ENCODE measurements at places on chromosomes 16 and 17.

GRCh38 chr16:8869212-8869987 is 594 bp upstream of the CARHSP1 start:
- DNase-seq = no peak

DNA sequence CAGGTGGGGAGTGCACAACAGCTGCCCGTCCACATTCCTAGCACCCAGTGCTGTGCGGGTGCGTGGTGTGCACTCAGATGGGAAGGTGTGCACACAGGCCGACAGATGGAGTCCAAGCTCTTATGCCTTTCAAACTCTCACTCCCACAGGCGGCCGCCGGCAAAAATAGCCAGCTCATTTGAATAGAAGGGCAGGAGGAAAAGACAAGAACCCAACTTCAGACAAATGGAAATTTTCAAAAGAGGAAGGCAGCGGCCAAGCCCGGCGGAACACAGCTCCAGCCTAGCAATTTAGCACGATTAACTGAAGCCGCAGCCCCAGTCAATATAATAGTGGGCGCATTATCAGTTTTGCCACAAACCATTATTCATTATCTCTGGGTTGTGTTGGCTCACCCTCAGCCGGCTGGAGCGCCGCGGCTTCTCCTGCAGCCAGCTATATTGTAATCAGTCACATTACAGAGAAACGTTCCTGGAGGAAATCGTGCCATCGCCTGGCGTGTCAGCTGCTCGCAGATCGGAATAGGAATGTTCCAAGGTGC is 103.9 kb upstream of the SEC14L1 start:
- DNase-seq = peak; percentile 77

DNA sequence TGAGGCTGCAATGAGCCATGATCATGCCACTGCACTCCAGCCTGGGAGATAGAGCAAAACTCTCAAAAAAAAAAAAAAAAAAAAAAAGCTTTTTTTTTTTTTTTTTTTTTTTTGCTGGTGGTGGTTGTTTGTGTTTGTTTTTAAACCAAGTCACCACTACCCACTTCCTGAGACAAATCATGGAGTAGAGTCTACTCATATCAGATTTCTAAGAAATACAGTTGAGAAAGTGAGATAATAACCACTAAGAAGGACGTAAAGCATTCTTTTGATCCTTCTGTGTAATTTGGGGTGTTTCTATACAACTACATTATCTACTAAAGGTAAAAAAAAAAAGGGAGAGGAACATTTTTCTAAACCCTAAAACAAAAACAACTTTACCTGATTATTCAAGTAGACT is 38.0 kb downstream of the AXIN2 start:
- DNase-seq = no peak

DNA sequence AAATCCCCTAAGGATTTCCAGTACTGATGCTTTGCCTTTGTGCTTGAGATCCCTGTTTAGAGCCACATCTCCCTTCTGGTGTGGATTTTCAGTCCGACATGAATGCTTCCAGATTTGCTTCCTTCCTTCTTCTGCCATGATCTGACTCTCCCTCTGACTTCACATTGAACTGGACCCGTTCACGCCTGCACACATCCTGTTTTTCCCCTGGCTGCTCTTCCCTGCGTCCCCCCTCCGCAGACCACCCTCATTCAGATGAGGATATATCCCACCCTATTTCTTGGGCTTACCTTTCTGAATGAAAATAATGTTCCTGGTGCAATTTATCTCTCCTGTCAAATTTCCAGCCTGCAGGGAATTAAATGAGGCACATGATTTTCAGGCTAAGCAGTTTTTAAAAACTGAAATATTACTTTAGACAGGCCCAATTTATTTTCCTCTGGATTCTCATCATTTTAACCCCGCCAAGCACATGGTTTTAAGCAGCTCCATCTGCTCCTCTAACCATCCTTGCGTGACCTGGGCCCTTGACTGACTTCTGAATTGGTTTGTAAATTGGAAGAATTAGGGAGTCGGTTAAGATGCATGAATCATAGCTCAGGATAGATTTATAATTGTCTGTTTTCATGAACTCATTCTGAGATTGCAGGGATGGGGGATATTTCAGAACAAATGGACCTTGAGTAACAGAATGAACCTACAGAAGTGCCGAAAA is 59.2 kb downstream of the BMERB1 start:
- DNase-seq = no peak

- DNase-seq = no peak
These were observed 486 bp downstream of the PIGS start for GRCh38 chr17:28570716-28571360.

DNA sequence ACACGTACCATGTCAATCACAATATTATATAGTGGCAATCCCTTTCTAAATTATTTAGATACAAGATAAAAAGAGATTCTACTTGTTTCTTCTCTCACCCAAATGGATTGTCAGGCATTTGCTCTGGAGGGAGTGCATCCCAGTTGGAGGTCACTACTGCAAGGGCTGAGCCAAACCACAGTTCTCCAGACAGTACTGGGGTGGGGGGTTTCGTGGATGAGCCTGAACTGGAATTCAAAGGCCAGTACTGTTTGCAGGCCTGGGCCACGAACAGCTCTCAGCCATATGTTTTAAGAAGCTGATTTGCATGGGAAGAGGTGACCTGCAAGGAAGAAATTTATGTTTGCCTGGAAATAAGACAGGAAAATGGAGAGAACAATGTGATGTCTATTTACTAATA is 314.9 kb downstream of the PMP22 start:
- no peak for DNase-seq

GRCh38 chr17:48294020-48294805 is 135.8 kb downstream of the SKAP1 start:
- DNase-seq = no peak

- DNase-seq = no peak
These were observed 27.6 kb downstream of the HELZ start for GRCh38 chr17:67217446-67217845.

GRCh38 chr16:25048146-25048618 is 33.0 kb upstream of the ARHGAP17 start:
- no peak for DNase-seq

- no peak for DNase-seq
These were observed 28.8 kb downstream of the CTU2 start for GRCh38 chr16:88735121-88735520.

GRCh38 chr17:75831032-75831571 is 13.1 kb downstream of the UNC13D start:
- no peak for DNase-seq

GRCh38 chr16:55736671-55737070 is 80.9 kb downstream of the SLC6A2 start:
- DNase-seq = no peak

DNA sequence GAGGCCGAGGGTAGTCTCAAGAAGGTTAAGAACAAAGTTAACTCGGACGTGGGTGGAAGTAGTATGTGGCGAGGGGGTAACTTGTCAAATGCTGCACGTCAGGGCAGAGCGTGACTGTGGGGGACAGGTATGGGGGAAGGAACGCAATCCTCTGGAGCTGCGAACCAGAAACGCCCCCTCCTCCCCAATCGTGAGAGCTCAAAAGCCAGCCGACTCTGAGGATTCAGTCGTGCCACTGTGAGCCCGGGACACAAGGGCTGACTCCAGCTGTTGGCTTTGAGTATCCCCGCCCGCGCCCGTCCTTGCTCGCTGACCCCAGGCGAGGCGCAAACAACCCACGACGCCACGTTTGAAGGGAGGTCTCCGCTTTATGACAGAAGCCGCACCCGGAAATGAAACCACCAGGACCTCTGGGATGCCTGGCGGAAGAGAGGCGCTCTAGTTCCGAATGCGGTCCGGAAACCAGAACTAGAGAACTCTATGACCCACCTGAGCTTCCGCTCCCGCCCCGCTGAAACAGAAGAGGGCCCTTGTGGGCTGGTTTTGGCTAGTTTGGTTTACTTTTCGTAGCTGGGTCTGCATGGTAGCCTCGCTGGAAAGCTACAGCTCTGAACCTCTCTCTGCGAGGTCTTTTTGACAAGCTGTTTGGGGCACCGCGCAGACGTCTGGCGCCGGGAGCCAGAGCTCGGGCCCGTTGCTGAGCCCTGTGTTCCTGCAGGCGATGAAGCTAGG is at the start of gene PEX12:
Gene PEX12 (minus strand): TSS at position 375 of the 732 bp plus-strand sequence. CDS start 550 bp downstream, outside the sequence.
- DNase-seq = peak; percentile 92

GRCh38 chr16:25854141-25854540 is 162.4 kb downstream of the HS3ST4 start:
- no peak for DNase-seq

DNA sequence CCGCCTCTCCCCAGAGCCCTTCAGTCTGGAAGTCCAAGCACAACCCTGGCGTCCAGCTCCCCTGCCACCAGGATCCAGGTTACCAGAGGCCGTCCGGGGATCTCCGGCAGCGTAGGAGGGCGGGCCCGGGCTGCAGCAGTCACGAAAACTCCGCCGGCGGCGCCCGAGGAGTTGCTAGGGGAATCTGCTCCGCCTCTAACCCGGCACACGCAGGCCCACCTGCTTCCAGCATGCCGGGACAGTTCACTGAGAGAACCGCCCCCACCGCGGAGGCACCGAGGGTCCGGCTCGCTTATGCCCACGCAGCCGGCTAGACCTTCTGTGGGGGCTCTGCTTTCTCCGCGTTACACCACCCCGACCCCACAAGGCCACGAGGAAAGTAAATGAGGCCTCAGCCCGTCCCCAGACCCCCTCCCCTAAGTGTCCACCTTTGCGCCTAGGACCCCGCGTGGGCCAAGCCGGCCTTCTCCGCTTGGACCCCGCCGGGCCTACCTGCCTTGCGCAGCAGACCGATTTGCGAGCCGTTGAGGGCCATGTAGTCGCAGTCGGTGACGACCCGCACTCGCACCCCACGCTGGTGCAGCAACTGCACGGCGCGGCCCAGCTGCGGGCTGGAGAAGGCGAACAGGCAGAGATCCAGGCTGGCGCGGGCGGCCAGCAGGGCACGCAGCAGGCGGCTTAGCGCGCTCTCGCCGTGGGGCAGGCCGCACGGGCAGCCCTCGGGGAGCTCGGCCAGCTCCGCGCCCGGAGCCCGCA is 587 bp downstream of the PLD6 start:
- DNase-seq = no peak

- no peak for DNase-seq
These were observed 185.7 kb upstream of the IRX5 start for GRCh38 chr16:54744998-54745397.

GRCh38 chr17:49676276-49676868 is 1.5 kb downstream of the SPOP start:
- DNase-seq = no peak

GRCh38 chr17:81917565-81918332 is at the start of gene SIRT7:
TSS of gene SIRT7 (minus strand) at chr17:81918176. CDS start at chr17:81918131, 45 bp downstream.
- peak; percentile 70 for DNase-seq

GRCh38 chr17:46184696-46185095 is 8.5 kb downstream of the KANSL1 start:
- DNase-seq = no peak

Measured in anterior cingulate cortex (tissue), 58 donors.